ENCODE measurements at places on chromosomes 6 and 20.

DNA sequence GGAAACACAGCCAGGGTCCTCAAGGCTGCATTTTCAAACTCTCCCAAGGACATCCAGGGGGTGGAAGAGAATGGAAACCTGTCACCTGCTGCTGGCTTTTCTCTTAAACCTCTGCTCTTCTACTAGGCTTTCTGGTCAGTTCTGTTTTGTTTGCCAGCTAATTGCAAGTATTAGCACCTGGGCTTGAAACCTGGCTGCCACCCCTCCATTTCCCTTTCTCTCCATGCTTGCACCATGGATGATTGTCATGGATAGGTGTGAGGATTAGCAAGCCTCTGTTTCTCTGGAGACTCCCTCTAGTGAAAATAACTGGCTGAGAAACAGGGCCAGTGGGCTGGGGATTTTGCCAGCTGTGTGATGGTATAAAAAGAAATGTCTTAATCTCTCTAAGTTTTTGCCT, 33.0 kb upstream of the GPR6 start:
- DNase-seq = no peak

DNA sequence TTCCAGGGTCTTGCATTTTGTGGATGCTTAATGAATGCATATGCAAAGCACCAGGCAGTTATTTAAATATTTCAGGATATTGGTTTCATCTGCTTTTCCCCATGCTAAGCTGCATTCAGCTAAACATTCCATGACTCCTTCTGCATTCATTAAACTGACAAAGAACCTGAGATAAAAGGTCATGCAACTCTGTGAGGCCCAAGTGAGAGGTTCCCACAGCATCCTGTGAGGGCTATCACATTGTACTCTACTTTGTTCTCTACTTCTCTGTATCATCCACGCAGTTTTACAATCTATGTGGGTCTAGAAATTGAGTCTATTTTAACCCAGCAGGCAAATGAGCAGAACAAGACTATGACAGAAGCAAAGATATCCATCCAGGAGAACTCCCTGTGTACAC, 86.4 kb upstream of the PRSS16 start:
- no peak for DNase-seq

DNA sequence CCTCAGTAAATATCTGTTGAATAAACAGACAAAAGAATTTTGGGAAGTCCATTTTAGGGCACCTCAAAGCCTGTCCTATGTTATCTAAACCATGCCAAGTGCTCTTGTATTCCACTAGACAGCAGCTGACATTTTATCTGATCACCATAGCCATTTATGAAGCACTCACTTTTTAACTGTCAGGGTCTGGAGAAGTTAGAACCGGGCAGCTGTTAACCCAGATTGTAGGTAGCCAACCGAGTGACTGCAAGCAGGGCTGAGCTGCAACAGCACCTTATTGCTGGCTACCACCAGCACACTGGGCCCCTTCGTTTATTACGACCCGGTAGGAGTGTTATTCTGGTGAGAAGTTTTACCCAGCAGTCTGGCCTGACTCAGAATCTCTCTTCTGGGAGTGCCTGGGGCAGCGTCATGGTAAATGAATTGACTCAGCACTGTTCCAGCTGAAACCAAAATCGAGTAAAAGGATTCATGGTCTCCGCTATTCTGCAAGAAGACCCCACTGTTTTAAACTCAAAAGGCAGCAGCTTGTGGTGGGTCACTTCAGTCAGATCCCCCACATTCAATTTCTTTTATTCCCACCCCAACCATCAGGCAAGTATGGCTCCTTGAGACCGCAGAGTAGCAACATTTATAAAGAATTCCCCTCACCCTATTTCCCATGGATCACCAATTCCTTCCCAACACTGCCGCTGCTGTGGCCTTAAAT, 1.7 kb downstream of the UBE2V1 start:
- no peak for DNase-seq

- DNase-seq = no peak
These were observed 108.8 kb upstream of the FOXC1 start for GRCh38 chr6:1500913-1501312.

DNA sequence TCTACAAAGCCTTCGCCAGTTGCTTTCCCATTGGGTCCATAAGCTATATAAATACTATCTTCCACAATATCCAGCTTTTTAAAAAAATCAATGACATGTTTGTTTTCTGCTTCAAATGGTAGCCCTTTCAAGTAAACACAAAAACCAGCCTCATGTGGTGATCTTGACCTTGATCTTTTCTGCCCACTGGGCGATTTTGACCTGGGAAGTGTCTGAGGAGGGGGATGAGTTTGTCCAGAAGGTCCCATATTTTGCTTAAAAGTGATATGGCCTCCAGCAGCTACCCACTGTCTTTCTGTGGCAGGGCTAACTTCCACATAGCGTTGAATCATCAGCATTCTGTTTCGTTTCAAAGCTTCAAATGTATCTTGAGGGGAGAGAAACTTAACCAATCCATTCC, 10.8 kb downstream of the CPNE1 start:
- no peak for DNase-seq

GRCh38 chr6:154491567-154492470, 18.7 kb downstream of the CNKSR3 start:
- no peak for DNase-seq

DNA sequence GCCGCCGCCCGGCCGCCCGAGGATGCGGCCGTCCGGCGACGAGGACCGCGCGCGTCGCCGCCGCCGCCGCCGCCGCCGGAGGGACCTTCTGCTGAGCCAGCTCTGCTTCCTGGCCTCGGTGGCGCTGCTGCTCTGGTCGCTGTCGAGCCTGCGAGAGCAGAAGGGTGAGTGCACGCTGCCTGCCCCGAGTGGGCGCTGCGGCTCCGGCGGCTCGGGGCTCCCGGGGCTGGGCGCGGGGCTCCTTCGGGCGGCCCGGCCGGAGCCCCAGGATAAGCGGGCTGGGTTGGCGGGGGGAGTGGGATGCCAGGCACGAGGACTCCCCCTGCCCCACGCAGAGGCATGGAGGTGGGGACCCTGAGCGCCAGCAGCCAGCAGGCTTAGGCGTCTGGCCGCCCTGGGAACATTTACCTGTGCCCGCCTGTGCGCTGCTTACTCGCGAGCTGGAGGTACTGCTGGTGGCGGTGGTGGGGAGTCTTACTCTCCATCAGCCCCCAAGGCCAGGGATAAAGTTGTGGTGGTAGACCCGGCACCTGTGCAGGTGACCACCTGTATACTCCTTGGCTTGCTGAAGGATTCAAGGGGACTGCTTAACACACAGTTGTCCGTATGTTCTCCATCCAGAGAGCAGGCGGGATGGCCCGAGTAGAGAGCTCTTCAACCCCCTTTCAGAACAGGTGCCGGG, 520 bp downstream of the SLC24A3 start:
- peak; percentile 79 for DNase-seq

DNA sequence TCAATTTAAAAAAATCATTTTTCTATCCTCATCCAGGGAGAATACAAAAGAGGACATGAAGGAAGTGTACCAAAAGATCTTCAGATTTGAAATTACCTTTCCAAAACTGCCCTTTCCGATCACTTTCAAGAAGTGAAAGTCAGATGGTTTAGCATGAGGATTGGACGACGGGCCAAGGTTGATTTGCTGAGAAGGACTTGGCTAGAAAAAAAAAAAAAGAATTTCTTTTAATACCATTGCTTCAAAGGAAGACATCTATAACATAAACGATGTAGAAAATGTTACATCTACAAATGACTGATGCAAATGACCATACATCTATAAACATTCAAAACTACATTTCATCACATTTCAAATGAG, 120.9 kb upstream of the SLC2A12 start:
- no peak for DNase-seq

DNA sequence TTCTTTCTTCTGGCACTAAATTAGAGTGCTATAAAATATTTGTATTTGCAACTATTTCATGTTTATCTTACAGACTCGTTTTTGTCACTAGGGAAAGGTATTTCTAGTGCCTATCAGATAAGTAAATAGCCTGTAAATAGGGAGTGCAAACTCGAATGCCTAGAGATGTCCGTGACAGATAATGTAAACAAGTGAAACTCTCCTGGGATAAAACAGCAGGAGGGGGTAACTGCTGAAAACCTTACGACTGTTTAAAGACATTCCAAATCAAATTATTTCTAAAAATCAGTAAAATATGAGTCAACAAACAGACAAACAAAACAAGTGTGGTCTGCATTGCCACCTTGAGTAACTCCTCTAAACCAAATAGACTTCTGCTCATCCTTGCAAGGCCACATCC, 932.1 kb downstream of the EYS start:
- no peak for DNase-seq

- DNase-seq = peak; percentile 75
These were observed 572 bp downstream of the SLC2A4RG start for GRCh38 chr20:63740070-63740626.

GRCh38 chr6:88105741-88106340, 58.2 kb downstream of the SPACA1 start:
- DNase-seq = no peak

- no peak for DNase-seq
These were observed 41.7 kb downstream of the SLC24A3 start for GRCh38 chr20:19253916-19254820.

DNA sequence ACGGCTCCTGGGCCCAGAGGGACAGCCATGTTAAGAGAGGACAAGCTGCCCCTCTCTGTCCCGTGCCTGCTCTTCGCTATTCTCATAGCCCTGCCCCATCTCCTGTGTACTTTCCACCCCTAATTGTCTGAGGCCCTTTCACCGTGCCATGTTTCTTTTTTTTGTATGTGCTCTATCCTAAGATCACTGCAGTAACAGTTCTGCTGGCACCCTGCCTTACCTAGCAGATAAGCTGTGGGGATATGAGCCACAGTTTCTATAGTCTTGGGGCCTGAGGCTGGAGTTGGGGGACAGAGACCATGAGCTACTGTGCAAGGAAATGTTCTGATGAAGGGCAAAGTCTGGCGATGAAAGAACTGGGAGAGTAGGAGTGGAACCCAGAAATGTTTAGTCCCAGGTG, 269.5 kb upstream of the CITED2 start:
- DNase-seq = no peak

GRCh38 chr6:166509193-166509592, 77.3 kb downstream of the RAMACL start:
- DNase-seq = no peak

DNA sequence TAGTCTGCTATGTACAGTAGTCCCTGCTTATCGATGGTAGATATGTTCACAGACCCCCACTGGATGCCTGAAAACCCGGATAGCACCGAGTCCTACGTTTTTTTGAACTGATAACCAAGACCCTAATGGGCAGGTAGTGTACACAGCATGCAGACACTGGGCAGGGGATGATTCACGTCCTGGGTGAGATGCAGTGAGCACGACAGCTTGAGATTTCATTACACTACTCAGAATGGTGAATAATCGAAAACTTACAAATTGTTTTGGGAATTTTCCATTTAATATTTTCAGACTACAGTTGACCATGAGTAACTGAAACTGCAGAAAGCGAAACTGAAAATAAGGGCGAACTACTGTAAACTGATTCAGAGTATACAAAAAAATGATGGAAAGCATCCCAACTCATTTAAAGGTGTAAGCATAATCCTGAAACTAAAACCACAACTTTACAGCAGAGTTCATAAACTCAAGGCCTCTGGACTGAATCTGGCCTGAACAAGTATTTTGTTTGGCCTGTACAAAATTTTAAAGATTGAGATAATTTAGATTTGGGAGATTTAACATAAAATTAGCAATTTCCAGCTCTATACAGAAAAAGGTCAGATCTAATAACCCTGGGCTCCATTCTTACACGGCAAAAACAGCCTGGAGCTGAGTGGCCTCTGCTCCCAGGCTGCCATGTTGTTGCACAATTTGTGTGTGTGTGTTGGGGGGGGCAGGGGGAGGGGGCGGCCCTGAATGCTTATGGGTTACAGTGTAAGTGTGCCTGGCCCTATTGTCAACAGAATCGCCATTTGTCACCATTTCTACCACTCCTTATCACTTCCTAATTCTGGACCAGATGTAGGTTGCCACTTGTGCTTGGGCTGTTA, 34.9 kb downstream of the RNF24 start:
- DNase-seq = peak; percentile 28

- no peak for DNase-seq
These were observed 3.4 kb downstream of the GMNN start for GRCh38 chr6:24778121-24778520.

GRCh38 chr6:31304683-31305082, 32.8 kb upstream of the HLA-C start:
- no peak for DNase-seq

GRCh38 chr6:139577763-139578604, 203.5 kb upstream of the CITED2 start:
- DNase-seq = peak; percentile 28

DNA sequence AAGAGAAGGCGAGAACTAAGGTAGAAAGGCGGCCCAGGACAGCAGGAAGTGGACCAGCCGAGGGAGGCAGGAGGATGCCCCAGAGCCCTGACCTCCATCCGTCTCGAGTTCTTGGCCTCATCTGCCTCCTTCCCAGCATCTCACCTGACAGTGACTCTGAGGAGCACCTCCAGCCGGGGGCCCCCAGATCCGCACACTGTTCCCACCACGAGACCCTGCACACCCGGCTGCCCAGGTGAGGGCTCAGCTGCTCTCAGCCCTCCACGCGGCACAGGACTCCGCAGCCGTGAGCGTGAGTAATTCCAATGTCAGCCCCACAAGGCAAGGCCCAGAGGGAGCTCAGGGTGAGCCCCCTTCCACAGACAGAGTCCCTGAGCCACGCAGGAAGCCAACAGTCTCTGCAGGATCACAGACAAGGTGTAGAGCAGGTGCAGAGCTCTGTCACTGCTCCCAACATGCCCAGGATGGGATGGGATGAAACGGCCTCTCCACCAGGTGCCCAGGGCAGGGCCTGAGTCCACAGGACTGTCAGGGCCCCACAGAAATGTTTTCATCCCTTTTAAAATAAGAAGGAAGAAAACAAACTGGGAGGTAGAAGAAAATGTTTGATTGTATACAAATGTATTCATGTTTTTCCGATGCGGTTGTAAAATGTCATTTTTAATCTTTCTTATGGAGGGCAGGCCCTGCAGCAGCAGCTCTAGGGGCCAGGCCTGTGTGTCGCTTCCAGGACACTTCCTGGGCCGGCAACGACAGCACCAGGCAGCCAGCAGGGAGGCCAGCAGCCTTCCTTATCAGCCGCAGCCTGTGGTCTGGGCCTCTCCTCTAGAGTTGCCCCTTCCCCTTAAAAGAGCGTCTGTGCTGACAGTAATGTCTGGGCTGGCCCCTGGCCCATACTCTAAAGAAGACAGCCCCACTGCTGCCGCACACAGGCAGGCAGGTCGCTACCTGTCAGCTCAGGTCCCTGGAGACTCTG, 66.9 kb downstream of the DLL1 start:
- no peak for DNase-seq

All from right hindlimb (tissue), 1 donor.